NCI-H1417 (cell line): ENCODE measurements at places on chromosomes 6 and 20.
A peak's percentile ranks its signal among the peaks of the same experiment; 100 is the strongest.

GRCh38 chr6:117384659-117385058 is 41.1 kb downstream of the ROS1 start:
- no peak for DNase-seq

DNA sequence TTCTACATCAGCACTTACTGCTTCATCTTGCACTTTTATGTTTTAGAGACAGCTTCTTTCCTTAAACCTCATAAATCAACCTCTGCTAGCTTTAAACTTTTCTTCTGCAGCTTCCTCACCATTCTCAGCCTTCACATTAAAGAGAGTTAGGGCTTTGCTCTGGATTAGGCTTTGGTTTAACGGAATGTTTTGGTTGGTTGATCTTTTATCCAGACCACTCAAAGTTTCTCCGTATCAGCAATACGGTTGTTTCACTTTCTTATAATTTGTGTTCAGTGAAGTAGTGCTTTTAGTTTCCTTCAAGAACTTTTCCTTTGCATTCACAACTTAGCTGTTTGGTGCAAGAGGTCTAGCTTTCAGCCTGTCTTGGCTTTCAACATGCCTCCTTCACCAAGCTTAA is 40.4 kb downstream of the DNAAF9 start:
- DNase-seq: no peak

- DNase-seq: no peak
Observed at GRCh38 chr6:158057213-158057987, 75.7 kb downstream of the SYNJ2 start.

- DNase-seq: peak; percentile 29
Observed at GRCh38 chr20:11229772-11230171, 556.0 kb upstream of the JAG1 start.

- DNase-seq: no peak
Observed at GRCh38 chr6:80636689-80637088, 530.2 kb downstream of the BCKDHB start.

DNA sequence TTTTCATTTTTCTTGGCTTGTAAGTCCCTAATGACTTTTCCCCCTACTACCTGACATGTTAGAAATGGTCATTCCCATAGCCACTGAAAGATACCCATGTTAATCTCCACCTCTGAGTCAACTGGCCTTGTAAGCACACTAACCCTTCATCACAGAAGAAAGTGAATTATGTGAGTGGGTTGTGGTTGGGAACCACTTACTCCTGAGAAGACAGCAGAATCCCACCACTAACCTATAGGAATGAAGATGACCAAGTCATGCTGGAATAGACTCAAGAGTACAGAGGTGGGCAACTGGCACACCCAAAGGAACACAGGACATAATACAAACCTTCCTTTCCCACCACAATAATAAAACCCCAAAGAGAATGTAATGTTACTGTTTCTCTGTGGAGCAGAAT is 30.1 kb downstream of the RAMACL start:
- DNase-seq: no peak

DNA sequence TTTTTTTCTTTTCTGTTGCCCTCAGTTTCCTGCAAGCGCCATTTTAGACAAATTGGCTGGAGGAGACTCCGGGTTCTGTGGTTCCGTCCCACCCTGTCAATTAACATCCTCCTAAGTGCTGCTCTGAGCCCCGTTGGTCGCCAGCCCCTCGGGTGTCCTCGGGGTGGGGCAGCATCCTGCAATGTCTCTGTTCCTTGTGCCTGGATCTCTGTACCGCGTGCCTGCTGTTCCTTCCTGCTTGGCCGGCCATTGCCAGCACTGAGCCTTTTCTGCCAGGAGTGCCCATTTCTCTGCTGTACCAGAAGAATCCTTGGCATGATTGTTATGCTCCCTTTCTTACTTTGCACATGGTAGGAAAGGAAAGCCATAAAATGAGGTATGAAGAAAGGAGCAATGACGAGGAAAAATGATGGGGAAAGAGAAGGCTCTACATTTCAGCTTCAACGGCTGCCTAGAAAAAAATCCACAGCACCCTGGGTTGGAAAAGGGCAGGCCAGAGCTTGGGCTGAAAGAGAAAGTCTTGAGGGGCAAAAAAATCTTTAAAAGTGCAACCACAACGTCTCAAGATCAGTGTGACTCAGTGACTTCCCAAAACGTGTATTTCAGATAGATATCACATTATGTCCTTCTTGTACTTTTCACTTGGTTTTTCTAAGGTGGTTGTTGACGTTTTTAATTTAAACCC is 256.7 kb downstream of the CLIC5 start:
- DNase-seq: no peak

GRCh38 chr6:11604215-11604614 is 66.7 kb downstream of the TMEM170B start:
- DNase-seq: no peak

- no peak for DNase-seq
Observed at GRCh38 chr6:13985663-13986325, 61.0 kb downstream of the RNF182 start.
